ENCODE measurements at places on chromosomes 11 and 22. TPM values are rescaled to one million over a fixed set of nuclear protein-coding genes. Genes with fewer than 3 reads are reported as not detected.

DNA sequence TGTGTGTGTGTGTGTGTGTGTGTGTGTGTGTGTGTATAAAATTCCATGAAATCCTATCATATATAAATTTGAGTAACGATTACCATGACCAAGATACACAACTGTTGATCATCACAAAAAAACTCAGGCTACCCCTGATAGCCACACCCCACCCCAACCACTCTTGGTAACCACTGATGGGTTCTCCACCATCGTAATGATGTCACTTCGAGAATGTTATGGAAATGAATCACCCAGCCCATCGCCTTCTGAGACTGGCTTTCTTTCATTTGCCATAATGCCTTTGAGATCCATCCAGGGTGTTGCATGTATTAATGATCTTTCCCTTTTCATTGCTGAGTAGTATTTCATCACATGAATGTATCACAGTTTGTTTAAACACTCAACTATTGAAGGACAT lies 496.0 kb downstream of the MIAT start:
- H3K27ac ChIP-seq, result no peak overlapping the region
- no peak for DNase-seq
- H3K4me3 ChIP-seq, result no peak overlapping the region
- H3K27me3 ChIP-seq, result no peaks in the 10 kb centered on the region
- H3K36me3 ChIP-seq, result no peaks in the 10 kb centered on the region
- no peaks in the 10 kb centered on the region for H3K4me1 ChIP-seq

CBX7 gene
- polyA plus RNA-seq, result 50.1 TPM

GRCh38 chr11:134178032-134178674 lies 45.6 kb downstream of the NCAPD3 start:
- H3K4me1 ChIP-seq, result no peaks in the 10 kb centered on the region
- H3K36me3 ChIP-seq, result peaks cover 72% of the 10 kb centered on the region
- no peak for DNase-seq
- H3K4me3 ChIP-seq, result no peak overlapping the region

DNA sequence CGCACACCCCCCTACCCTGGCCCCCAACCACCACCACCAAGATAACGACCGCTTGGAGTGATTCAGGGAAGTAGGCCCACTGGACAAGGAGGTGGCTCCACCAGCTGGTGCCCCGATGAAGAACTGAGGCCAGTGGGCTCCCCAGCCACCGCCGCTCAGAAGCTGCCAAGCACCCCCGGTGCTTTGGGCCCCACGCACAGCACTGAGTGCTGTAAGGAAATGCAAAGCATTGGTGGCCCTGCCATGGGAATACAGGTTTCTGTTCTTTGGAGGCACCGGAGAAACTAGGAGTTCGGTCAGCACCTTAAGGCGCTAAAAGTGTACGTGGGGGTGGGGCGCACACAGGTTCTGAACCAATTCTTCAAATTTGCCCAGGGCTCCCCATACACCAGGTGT lies 664 bp upstream of the PRSS23 start:
- peak overlapping the region; percentile 85 for H3K4me3 ChIP-seq
- DNase-seq, result no peak
- H3K36me3 ChIP-seq, result no peaks in the 10 kb centered on the region
- peaks cover 19% of the 10 kb centered on the region for H3K4me1 ChIP-seq

- H3K4me1 ChIP-seq, result no peaks in the 10 kb centered on the region
- no peaks in the 10 kb centered on the region for H3K36me3 ChIP-seq
- peaks cover 5% of the 10 kb centered on the region for H3K27me3 ChIP-seq
- no peak overlapping the region for H3K4me3 ChIP-seq
These were observed 15.4 kb downstream of the FAM181B start for GRCh38 chr11:82718307-82718706.

DNA sequence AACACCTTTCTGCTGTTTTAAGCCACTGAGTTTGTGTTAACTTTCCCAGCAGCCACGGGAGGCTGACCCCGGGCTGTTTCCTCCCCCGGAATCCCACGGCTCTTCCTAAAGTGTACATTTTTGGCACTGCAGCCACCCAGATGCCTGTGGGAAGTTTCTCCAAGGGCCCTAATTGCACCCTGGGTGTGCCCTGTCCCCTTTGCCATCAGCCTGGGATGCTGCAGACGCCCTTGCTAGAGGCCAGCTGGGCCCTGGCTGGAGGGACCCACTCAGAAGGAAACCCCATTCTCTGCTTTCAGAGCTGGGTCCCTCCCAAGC lies 883.3 kb downstream of the BRD1 start:
- no peak overlapping the region for H3K4me3 ChIP-seq
- H3K27ac ChIP-seq, result no peak overlapping the region
- no peak for DNase-seq
- peaks cover 4% of the 10 kb centered on the region for H3K27me3 ChIP-seq

Measured in heart left ventricle (tissue), 16 donors.